ENCODE measurements at places on chromosomes 2 and 18.

- DNase-seq, result no peak
Observed at GRCh38 chr2:20182241-20182931, 42.5 kb downstream of the SDC1 start.

- DNase-seq, result no peak
Observed at GRCh38 chr2:26169681-26170414, 3.0 kb upstream of the GAREM2 start.

- DNase-seq, result no peak
Observed at GRCh38 chr18:77009675-77010074, 122.9 kb downstream of the MBP start.

DNA sequence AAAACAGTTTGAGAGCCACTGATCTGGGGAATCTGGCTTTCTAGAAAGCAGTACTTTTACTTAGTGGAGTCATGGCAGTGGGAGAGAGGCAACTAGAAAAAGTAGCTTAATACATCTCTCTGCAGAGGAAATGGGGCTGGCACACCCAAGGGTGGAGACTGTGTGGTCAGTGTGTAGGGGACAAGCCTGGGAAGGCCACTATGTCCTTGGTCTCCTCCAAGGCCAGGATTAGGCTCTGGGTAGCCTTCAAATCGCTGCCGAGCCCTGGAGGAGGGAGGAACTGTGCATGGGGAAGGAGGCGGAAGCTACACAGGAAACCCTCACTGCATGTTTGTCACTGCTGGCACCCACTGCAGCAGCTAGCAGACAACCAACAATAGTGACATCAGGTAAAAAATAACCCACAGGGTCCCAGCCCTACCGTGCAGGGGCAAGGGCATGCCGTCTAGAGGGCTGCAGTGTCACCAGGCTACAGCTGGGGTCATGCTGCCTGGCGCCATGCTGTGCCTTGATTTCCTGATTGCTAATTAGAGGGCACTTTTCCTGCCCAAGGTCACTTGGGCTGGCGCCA is 34.8 kb downstream of the LBH start:
- no peak for DNase-seq

DNA sequence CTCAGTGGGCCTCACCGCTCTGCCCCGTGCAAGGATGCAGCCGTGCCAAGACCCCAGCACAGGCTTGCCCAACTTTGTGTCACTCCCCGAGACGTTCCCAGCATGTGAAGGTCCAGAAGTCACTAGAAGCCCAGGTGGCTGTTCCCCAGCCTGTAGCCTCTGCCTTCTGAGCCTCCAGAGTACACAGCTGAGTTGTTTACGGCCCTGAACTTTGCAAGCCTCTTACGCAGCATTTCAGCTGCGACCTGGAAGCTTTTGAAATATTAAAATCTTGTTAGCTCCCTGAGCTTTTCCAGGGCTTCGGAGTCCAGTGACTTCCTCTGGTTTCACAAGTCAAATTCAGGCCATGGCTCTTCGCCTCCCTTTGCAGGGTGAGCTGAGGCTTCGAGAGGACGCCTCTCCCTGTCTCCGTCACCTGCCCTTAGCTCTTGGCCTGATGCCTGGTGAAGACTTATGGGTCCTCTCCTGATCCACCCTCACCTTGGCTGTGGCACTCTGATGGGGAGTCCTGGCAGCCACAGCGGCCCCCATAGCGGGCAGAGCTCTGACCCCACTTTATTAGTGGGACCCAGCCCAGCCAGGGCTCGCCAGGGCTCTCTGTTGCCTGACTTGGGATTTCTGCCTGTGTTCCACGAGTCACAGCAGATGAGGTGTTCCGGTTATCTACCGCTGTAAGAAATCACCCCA is 76.5 kb upstream of the HPCAL1 start:
- DNase-seq, result no peak

Data from NCI-H2107 (cell line).